Ammon's horn (tissue), 1 donor: ENCODE measurements at places on chromosomes 7 and 10.

- DNase-seq: no peak
Measured at GRCh38 chr7:73350306-73351068, 22.5 kb downstream of the FKBP6 start.

- DNase-seq: no peak
Measured at GRCh38 chr7:8305625-8306388, 43.8 kb upstream of the ICA1 start.

DNA sequence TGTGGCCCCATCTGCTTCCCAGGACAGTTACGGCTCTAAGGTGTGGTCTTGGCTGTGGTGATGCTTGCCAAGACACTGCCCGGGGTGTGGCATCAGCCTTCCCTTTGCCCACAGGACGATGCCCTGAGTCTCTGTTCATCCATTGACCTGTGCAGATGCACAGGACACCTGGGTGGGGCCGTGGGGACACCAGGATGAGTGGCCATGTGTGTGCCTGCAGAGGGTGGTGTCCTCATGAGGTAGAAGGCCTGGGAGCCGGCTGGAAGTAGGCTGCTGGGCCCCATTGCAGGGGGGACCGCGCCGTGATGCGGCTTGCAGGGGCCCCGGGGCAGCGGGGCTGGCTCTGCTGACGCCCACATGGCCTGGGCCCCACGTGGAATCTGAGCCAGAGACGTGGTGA, 22.4 kb upstream of the PWWP2B start:
- DNase-seq: no peak

- peak; percentile 87 for DNase-seq
Measured at GRCh38 chr7:31735991-31736982, 49.3 kb downstream of the PPP1R17 start.

GRCh38 chr7:70134029-70134770, 535.9 kb downstream of the AUTS2 start:
- no peak for DNase-seq

GRCh38 chr10:72419241-72419640, 64.5 kb upstream of the DNAJB12 start:
- no peak for DNase-seq

DNA sequence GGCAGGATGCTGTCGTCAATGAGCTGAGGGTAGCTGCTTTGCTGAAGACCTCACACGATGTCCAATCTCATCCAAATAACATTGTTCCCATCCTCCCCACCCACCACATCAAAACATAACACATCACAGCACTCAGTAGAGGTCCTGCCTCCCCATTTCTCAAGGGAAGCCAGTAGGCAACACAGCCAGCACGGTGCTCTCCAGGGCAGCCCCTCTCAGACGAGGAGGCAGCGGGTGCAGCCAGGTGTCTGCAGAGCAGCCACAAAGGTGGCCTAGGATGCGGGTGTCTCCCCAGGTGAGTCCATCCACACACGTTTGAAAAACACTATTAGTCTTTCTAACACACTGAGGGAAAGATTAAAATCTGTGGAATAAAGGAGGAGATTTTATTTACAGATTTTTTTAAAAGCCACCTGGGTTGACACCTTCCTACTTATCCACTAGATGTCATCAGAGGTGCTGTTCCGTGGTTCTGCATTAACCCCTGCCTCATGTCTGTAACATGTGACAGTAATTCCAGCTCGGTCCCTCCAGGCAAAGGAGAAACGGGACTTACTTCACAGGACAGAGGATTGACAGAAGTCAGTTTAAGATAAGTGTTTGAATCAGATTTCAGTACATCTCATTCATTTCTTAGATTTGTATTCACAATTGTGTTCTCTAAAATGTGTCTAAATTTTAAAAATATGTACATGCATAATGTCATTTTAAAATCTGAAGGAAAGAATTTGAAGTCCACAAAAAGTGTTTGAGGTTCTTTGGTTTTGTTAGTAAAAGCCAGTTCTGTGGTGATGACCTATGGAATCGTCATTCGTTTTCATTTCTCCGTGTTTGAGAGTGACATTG, 68.0 kb downstream of the LANCL2 start:
- peak; percentile 36 for DNase-seq

DNA sequence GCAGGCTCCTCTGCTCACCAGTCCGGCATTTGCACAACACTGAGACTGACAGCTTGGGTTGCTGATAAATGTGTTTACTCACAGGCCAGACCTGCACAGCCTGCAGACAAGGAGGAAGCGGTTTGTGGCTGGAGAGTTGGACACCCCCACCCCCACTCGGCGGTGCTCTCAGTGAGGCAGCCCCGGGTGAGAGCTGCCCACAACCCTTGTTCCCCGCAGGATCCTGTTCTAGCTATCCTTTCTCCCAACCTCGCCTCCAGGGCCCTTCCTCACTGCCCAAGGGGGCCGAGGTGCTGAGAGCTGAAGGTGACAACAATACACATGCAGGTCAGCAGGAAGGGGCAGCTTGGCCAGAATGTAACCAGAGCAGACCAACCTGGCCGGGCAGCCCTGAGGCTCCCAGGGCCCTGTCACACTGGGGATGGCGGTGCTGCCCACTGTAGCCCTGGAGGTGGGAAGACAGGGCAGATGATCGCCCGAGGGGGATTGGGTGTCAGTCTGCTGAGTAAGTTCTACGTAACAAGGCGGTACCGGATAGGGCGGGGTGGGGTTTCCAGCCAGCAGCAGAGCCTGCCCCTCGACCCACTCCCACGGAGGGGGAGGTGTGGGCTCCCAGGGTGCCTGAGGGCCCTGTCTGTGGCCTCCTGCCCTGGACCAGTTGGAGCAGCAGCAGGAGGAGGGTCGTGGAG, 2.1 kb upstream of the ADAM8 start:
- peak; percentile 36 for DNase-seq

- DNase-seq: no peak
Measured at GRCh38 chr7:44557485-44557884, 16.2 kb downstream of the DDX56 start.

- DNase-seq: no peak
Measured at GRCh38 chr10:2476812-2477553, 590.4 kb upstream of the PFKP start.

DNA sequence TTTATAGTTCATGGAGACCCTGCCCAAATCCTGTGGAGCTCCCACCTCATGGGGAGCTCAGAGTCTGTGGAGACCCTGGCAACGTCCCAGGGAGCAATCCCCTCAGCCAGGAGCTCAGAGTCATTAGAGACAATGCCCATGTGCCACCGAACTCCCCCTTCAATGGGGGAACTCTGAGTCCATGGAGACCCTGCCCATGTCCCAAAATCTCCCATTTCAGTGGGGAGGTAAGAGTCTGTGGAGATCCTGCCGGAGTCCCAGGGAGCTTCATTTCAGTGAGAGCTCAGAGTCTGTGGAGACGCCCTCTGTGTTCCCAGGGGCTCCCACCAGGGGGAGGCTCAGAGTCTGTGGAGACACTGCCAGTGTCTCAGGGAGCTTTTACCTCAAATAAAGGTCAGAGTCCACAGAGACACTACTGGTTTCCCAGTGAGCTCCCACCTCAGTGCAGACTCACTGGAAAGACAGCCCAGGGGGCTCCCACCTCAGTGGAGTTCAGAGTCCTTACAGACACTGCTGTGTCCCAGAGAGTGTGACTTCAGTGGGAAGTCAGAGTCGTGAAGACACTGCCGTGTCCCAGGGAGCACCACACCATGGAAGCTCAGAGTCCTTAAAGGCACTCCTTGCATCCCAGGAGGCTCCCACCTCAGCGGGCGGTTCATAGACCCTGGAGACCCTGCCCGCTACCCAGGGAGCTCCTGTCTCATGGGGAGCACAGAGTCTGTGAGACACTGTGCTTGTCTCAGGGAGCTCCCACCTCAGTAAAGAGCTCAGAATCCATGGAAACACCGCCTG, 5.0 kb downstream of the MYO1G start:
- no peak for DNase-seq

- DNase-seq: no peak
Measured at GRCh38 chr7:141053626-141054025, 20.2 kb upstream of the TMEM178B start.

GRCh38 chr7:89183712-89184111, 388.2 kb upstream of the TEX47 start:
- peak; percentile 7 for DNase-seq

DNA sequence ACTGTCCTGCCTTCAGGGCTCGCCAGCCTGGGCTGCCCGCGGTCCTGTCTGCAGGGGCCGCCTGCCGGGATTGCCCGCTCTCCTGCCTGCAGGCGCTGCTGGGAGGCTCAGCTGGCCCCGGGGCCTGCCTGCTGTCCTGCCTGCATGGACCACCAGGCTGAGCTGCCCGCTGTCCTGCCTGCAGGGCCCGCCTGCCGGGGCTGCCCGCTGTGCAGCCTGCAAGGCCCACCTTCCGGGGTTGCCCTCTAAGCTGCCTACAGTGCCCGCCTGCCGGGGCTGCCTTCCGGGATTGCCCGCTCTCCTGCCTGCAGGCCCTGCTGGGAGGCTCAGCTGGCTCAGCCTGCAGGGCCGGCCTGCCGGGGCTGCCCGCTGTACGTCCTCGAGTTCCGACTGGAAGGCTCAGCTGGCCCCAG, 164.4 kb downstream of the GLRX3 start:
- DNase-seq: no peak

DNA sequence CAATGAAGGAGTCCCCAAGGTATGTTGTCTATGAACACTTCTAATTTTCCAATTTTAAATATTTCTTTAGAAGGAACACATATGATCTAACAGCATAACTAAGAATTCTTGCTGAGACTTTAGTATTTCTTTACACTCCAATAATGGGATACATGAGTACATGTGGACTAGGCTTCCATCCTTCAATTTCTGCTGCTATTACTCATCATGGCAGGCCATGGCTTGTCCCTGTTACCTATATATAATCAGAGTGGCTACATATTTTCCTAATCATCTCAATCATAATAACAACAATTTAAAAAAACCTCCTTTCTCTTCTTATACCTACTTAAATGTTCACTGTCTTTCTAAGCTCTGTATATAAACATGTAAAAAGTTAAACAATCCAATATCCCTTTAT, 60.3 kb upstream of the TAC1 start:
- DNase-seq: no peak

GRCh38 chr10:96765406-96766240, 45.3 kb upstream of the PIK3AP1 start:
- DNase-seq: peak; percentile 59

DNA sequence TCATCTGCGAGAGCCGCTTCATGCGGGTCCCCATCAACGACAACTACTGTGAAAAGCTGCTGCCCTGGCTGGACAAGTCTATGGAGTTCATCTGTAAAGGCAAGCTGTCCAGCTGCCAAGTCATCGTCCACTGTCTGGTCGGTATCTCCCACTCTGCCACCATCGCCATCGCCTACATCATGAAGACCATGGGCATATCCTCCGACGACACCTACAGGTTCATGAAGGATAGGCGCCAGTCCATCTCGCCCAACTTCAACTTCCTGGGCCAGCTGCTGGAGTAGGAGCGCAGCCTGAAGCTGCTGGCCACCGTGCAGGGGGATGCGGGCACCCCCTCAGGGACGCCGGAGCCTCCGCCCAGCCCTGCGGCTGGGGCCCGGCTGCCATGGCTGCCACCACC, 11.7 kb upstream of the SEC24C start:
- DNase-seq: no peak

GRCh38 chr7:121510302-121510701, 114.2 kb upstream of the FAM3C start:
- DNase-seq: no peak

GRCh38 chr10:22505911-22506685, 160.8 kb downstream of the SPAG6 start:
- DNase-seq: no peak

- DNase-seq: no peak
Measured at GRCh38 chr10:127429601-127430312, 119.4 kb upstream of the NPS start.

GRCh38 chr7:34756025-34756437, 98.0 kb downstream of the NPSR1 start:
- no peak for DNase-seq

DNA sequence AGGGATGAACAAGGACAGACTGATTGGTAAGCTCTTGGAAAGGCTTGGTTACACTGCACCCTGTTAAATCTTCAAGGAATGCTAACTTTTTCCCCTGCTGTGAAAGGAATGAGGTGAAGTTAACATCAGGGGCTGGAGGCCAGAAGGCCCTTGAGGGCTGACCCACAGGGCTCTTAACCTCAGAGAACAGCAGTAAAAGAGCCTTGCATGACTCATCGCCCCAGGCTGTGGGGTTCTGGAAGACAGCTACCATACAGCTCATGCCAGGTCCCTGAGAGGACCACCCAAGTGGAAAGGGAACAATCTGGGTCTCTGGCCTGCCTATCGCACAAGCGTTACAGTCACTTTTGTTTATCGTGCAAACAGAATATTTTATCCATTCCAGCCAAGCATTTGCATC, 54.4 kb downstream of the CYP2C9 start:
- DNase-seq: no peak

DNA sequence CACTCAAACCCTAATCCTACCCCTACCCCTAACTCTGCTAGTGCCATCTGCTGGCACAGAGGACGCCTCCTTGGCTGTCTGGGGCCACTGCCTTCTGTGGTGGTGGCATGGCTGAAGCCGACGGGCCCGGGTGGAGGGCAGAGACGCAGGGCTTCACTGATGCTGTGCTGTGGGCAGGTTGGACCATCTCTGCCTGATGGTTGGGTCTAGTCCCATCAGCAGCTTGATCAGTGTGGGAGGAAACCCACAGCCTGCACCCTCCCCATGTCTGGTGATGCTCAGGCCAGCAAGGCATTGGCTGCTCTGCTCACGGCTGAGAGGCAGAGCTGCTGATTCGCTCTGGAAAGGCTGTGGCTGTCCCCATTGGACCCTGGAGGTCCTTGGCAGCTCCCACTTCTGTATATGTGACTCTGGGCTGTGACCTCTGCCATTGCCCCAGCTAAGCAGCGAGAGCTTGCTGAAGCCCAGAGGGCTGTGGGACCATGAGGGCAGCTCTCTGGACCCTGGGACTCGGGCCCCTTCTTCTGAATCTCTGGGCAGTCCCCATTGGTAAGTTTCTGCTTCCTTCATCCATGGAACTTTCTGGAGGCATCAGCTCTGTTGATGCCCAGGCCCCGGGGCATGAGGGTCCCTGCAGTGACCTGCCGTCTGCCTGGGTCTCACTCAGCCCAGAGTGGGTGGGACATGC, at the start of gene SCART1:
Gene SCART1, plus strand, starts transcription at position 430 of the 688 bp plus-strand sequence. Its CDS starts 53 bp downstream, at position 483.
- DNase-seq: peak; percentile 61

GRCh38 chr7:18352339-18353255, 143.0 kb upstream of the HDAC9 start:
- DNase-seq: peak; percentile 73

GRCh38 chr10:5464546-5464945, 34.8 kb downstream of the CALML5 start:
- no peak for DNase-seq

- DNase-seq: peak; percentile 81
Measured at GRCh38 chr10:49761789-49762565, at the start of gene OGDHL. Gene OGDHL, minus strand, starts transcription at chr10:49762323. Its CDS starts 3,731 bp downstream, at chr10:49758592.

DNA sequence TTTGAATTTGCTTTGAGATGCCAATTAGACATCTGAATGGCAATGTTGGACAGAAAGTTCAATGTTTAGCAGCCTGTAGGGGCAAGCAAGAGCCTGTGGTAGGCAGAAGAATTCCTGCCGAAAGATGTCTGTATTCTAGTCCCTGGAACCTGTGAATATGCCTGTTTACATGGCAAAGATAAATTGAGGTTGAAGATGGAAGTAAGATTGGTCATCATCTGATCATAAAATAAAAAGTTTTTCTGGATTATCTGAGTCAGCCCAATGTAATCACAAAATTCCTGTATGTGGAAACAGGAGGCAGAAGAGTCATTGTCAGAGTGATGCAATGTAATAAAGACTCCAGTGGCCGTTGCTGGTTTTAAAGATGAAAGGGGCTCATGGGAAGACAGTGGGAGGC, 430.5 kb downstream of the MDFIC start:
- no peak for DNase-seq

GRCh38 chr10:124392626-124393342, 25.9 kb downstream of the OAT start:
- DNase-seq: no peak
